ENCODE measurements at places on chromosomes 3 and 15.

DNA sequence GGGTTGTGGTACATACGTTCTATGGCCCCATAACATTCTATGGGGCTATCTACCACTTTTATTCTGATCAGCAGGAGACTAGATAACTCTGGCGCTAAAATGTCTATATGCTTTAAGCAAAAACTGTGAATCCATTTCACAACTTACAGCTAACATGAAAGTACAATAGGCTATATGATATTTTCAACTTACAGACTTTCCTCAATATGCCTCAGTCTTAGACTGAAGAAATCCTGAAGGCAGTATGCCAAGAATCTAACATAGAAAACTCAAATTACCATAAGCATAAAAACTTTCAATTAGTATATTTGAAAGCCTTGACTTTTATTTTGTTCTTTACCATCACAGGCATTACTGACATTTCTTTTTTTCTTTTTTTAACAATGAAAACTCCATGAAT is 81.4 kb downstream of the CBLB start:
- DNase-seq: no peak

GRCh38 chr3:122200661-122201060 is 17.2 kb downstream of the CASR start:
- DNase-seq: no peak

GRCh38 chr3:134357914-134358811 is 16.1 kb downstream of the AMOTL2 start:
- no peak for DNase-seq

- peak; percentile 13 for DNase-seq
These were observed at the start of gene DNAJA4 for GRCh38 chr15:78264304-78265136. TSS of gene DNAJA4 (plus strand) at chr15:78264562. CDS start at chr15:78264764, 202 bp downstream.

DNA sequence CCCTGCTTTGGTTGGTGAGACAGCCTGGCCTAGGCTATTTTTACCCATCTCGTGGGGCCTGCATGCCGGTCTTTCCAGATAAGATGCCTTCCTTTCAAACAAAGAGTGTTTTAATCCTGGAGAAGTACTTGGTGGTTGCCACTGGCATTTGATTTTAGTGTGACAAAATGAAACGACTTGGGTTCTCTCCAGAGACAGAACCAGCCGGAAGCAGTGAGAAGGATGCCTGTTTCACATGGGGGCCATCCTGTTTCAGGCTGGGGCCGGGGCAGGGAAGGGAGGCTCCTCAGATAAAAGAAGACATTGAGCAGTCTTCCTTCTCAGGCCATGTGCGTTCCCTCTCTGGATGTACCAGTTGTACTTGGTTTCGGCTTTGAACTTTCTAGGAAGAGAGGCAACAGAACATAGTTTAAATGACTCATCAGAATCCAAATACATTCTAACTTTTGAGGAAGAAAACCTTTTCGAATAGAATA is 74.9 kb downstream of the TOP2B start:
- DNase-seq: no peak

All from activated CD8-positive, alpha-beta memory T cell treated with anti-CD3 and anti-CD28 coated beads for 1 hour (primary cell).